DND-41 (cell line): ENCODE measurements at places on chromosomes 12 and 14.

- no peak for DNase-seq
Measured at GRCh38 chr12:94725375-94726168, 75.2 kb upstream of the TMCC3 start.

GRCh38 chr12:79194595-79194994 lies 330.0 kb downstream of the SYT1 start:
- no peak for DNase-seq

DNA sequence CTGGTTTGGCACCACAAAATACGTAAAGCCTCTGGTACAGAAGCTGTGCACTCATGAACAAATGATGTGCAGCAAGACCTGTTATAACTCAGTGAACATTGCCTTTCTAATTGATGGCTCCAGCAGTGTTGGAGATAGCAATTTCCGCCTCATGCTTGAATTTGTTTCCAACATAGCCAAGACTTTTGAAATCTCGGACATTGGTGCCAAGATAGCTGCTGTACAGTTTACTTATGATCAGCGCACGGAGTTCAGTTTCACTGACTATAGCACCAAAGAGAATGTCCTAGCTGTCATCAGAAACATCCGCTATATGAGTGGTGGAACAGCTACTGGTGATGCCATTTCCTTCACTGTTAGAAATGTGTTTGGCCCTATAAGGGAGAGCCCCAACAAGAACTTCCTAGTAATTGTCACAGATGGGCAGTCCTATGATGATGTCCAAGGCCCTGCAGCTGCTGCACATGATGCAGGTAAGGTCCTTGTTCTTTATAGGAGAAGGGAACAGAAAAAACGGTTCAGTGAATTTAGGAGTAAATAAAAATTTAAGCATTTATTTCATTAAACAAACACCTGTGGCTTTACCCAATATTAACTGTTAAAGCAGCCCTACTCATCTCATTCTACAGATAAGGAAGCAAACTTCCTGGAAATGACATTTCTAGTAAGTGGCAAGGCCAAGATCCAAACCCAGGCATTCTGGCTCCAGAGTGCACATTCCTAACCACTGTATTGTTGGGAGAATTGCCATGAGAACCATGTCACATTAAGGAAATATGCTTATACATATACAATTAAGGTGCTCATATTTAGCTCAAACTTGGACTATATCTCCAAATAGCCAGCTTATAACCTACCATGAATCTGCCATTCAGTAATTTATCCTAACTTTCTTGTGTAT lies 11.7 kb downstream of the COCH start:
- no peak for DNase-seq

DNA sequence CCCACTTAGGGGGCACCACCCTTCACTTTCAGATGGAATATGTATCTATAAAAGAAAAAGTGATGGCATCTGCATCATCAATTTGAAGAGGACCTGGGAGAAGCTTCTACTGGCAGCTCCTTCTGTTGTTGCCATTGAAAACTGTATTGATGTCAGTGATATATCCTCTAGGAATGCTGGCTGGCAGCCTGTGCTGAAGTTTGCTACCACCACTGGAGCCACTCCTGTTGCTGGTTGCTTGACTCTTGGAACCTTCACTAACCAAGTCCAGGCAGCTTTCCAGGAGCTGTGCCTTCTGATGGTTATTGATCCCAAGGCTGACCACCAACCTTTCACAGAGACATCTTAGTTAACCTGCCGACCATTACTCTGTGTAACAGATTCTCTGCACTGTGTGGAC lies 44.7 kb downstream of the RIMKLB start:
- no peak for DNase-seq

- DNase-seq = no peak
Measured at GRCh38 chr14:77543240-77543551, 44.6 kb upstream of the ISM2 start.

DNA sequence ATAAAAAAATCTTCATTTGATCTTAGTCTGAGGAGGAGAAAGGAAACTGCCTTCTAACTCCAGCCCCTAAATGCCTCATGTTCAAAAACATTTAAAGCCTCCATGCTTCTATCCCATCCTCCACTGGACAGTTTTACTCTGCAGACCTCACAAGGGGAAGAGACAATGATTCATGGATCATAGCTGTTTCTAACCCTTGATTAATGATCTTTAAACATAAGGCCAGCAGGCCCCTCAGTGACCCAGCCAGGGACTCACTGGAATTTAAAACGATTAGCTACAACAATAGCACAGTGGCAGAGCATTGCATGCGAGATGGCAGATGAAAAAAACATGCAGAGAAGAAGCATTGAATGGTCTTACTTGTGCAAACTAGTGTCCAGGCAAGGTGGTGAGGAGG lies 6.0 kb downstream of the DCTN2 start:
- no peak for DNase-seq

DNA sequence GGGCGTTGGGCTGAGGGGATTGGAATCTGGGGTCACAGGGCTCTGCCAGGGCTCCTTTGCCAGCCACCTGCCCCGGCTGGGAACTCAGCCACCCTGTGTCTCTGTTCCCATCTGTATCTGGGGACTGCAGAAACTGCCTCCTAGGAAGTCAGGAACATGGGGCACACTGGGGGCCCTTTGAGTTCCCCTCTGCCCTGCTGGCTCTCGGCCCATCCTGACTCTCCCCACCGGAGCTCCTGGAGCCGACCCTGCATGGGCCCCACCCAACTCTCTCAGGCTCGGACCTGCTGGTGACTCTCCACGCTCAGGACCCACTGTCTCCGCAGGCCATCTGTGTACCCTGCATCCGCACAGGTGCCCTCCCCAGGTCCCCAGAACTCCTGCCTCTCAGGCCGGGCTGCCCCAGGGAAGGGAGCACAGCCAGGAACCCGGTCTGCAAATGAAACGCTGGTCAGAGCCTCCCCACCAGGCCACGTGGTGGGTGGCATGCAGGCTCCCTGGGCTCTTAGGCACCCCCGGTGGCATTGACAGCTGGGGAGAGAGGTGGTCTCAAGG lies 82.8 kb downstream of the KIF26A start:
- DNase-seq = no peak

DNA sequence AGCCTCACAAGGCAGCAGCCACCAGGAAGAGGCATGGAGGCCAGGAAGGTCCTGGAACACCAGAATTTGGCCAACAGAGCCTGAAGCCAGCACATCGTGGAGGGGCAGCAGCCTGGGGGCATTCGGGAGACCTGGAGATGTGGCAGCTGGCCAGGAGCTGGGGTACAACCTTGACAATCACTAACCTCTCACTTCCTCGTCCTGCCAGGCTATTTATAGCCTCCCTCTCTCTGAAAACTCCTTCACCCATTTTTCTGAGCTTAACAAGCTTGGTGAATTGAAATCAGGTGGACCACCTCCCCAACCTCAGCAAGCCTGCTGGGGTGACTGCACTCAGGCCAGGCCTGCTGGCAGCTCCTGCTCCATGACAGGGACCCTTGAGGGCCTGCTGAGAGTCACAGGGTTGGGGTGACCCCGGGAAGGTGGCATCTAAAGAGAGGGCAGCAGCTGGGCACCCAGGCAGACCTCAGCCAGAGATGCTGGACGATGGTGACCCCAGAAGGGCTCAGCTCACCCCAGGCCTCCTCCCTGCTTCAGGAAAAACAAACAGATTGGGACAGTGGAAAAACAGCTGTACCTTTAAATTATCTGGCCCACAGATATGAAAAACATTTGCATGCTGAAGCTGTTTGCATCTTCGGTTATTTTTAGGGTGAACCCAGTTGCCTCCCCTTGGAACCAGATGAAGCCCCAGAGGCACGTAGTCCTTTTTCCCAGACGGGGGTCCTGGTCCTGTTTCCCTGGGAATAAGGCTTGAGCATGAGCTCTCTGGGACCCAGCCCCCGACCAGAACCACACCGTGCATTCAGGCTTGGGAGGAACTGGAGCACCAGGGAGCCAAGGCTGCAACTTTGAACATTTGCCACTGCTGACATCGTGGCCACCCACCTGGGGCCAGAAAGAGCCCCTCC lies 67.0 kb downstream of the PITPNM2 start:
- no peak for DNase-seq

GRCh38 chr14:104171895-104172294 lies 33.5 kb downstream of the KIF26A start:
- DNase-seq = no peak

GRCh38 chr12:91109148-91109564 lies 2.1 kb downstream of the LUM start:
- DNase-seq = peak; percentile 42

GRCh38 chr14:101480747-101481530 lies 80.4 kb upstream of the DIO3 start:
- no peak for DNase-seq

- DNase-seq = no peak
Measured at GRCh38 chr12:11991604-11992003, 79.1 kb upstream of the BCL2L14 start.

GRCh38 chr12:62817556-62818271 lies 117.2 kb downstream of the PPM1H start:
- DNase-seq = no peak

- no peak for DNase-seq
Measured at GRCh38 chr12:22209422-22209821, 125.1 kb downstream of the ST8SIA1 start.

DNA sequence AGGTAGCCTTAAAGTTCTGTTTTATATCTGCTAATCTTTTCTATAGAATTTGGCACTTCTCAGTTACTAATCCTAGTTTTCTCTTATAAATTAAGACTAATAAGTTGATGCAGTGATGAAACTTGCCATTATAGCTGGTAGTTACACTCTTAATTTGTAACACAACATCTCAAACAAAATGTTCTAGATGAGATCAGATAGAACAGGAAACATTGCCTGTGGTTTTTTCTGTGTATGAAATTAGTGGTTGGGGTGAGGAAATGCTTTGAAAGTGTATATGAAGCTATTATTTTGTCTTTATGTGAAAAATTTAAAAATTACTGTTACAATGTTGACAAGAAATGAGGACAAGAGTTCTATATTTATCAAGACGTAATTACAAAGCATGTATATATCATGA lies 91.9 kb downstream of the PCNX1 start:
- DNase-seq = no peak

DNA sequence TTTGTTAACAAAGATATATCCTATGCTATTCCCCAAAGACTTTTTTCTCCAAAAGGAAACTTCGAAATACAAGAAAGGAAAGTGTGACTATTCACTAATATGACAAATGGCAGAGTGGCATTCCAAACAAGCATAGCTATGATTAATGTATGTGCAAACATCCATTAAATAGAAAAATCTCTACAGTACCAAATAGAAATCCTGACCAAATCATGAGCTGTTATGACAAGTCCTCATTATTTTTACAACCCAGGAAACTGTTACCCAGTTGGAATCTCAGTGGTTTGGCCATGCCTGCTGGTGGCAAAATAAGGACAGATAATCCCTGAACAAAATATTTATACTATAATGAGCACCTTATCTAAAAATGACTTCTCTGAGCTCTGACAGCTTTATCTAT lies 202.1 kb downstream of the SEC23A start:
- no peak for DNase-seq

GRCh38 chr14:36717363-36717762 lies 55.7 kb downstream of the PAX9 start:
- DNase-seq = no peak

DNA sequence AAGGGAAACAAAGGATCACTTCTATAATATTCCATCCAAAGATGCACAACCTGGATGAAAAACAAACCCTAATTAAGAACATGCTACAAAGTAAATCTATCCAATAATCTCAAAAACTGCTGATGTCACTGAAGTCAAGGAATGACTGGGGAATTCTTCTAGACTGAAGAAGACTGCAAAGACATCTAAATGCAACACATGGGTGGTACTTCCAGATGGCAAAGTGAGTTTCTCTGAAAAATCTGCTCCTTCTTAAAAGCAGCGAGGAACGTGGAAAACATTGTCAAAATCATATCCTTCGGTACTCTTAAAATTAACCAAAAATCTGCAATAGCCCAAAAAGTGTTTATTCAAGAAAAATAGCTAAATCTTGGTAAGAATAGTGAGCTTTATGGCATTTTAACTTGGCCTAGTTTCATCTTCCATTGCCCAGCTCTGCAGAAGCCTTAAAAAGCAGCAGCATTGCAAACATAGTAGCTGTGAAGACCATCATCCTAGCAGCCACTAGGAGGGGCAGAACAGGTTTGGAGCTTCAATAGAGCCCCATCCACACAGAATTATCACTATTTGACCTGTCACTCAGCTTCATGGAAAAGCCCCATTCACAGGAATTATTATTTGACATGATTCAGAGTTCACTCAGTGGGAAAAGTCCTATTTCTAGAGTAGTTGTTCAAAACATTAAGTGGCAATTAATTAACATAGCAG lies 7.4 kb downstream of the CLEC14A start:
- DNase-seq = no peak

DNA sequence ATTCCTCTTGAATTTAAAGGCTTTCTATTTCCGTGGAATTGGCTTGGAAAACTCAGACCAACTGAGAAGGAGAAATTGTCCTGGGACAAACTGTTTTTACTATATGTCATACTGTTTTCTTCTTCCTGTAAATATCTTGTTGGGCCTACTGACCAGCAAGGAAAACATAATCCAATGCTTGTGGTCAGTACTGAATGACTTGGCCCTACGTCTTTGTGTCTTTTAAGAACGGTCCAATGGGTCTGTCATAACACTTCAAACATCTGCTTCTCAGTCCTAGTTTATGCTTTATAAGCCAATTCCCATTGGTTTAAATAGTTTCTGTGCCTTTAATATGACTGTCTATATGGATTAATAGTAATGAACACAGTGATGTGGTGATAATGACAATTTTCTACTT lies 248.5 kb upstream of the DDHD1 start:
- DNase-seq = no peak

DNA sequence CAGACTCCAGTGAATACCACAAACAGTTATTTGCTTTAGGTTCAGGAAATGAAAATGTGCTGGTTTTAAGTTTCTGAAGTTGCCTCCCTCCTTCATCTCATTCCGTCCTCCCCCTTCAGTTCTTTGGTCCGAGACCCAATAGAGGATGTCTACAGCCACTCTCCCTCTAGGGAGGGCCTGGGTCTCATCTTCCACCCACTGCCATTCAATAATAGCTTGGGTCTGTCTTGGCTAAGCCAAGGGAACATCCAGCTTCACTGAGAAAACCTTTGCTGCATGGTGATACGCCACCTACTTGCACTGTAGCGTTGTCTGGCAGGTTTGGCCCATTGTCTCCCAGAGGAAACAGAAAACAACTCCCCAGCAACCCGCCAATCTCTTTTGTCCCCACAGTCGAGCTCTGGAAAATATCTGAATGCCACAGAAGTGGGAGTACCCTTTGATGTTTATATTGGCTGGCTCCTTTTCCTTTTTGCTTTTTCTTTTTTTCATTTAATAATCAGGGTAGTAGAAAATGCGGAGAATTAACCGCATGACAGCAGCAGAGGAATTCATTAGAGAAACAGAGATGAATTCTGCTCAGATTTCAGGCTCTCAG lies 380.1 kb downstream of the RAD51B start:
- DNase-seq = no peak

DNA sequence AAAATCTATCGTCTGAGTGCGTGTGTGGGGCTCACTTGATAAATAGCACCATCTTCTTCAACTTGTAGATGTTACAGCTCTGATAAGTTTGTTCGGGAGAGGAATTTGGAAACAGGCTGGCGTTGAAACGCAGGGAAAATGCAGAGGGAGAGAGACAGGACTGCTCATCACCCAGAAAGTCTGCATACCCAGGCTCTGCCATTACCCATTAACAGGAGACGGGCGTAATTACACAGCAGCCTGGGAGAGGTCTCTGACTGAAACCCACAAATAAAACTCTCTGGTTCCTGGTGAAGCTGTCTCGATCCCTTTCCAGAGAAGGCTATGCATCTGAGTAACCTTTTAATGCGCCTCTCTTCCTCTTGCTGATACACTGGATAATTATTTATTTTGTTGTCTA lies 547.3 kb downstream of the BCL11B start:
- no peak for DNase-seq
